ENCODE measurements at places on chromosomes 7 and 10.

DNA sequence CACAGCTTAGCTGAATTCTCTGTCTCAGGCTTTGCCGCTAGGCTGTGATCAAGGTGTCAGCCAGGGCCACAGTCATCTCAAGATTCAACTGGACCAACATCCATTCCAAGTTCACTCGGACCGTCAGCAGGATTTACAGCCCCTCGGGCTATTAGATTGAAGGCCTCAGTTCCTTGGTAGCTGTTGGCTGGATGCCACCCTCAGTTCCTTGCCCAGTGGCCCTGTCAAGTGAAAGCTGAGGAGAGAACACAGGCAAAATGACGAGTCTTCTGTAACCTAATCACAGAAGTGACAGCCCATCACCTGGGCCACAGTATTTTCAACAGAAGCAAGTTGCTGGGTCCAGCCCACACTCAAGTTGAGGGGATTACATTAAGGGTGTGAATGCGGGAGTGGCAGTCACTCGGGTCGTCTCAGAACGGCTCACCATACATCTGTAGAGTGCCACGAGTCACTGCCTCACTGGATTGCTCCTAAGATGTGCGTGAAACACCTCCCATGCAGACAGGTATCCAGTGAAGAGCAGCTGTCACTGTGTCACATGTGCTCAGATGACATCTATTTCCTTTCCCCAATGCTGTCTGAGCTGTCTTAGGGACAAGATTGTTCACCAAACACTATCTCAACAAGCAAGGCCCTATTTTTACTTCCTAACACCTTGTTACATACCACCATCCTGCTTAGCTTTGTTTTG, 78.9 kb upstream of the PRLHR start:
- no peak for DNase-seq

- no peak for DNase-seq
Measured at GRCh38 chr7:130947792-130948580, 214.0 kb upstream of the KLF14 start.

GRCh38 chr10:112442063-112442462, 4.7 kb downstream of the ZDHHC6 start:
- no peak for DNase-seq

DNA sequence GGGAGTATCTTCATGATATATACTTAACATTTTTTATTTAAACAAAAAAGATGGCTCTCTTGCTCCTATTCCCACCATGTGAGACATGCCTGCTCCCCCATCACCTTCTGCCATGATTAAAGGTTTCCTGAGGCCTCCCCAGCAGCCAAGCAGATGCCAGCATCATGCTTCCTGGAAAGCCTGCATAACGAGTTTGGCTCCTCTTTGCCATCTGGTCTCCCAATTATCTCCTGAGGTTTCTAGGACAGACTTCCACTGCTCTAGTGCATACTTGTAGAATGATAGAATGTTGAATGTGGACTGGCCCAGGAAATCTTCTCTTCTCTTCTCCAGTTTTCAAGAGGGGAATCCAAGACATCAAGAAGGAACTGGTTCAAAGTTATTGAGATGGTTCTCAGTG, 45.9 kb upstream of the ELAPOR2 start:
- DNase-seq, result no peak

GRCh38 chr7:31456646-31457368, 57.1 kb upstream of the ITPRID1 start:
- no peak for DNase-seq

- no peak for DNase-seq
Measured at GRCh38 chr10:26367771-26368170, 70.4 kb upstream of the APBB1IP start.

GRCh38 chr7:123538189-123538714, 3.9 kb upstream of the IQUB start:
- no peak for DNase-seq

DNA sequence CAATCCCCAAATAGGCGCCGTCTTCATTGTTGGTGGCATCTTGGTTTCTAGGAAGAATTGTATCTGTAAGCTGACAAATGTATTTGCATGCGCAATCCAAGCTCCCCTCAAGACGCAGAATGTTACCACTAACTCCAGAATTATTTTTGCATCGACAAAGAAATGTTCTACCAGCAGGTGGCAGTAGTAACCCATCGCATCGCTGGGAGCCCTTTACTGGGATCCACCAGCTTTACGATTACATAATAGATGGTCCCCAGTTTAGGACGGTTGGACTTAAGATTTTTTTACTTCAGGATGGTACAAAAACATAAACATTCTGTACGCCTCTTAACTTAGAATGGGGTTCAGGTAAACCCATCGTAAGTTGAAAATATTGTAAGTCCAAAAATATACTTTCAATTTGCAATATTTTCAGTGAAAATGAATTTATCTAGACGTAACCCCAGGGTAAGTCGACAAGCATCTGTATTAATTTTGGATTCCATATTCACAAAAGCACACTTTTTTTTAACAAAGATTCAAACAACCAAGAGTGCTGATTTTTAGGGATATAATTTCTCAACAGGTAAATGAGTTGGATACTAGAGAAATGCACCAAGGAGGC, 114.0 kb upstream of the COBL start:
- DNase-seq, result peak; percentile 68

DNA sequence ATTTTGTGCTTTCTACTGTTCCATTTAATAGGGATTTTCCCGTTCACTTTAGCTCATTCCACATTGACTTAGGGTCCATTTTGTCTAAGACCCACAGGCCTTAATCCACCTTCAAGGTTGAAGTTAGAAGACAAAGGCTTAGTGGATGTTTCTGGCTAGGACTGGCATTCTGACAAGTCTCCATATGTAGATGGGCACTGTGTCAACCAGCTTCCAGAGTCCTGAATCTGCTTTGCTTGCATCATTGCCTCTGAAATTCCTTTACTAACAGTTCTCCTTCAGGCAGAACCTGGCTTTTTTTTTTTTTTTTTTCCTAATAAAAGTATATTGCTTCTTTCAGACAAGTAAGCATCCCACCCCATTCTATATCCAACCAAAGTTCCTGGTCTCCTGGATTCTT, 69.6 kb upstream of the PDCD4 start:
- no peak for DNase-seq

DNA sequence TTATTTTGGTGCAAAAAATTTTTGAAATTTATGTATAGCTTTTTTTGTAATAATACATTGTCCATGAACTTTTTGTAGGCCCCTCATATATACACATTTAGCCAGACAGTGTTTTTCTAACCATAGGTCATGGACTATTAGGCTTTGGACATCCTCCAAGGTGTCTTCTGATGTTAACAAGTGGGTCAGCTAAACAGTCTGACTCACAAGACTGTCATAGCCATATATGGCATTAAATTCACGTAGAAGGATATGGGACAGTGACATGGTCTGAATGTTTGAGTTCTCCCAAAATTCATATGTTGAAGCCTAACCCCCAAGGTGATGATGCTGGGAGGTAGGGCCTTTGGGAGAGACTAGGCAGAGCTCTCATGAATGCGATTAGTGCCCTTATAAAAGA, 14.0 kb upstream of the NUB1 start:
- DNase-seq, result no peak

DNA sequence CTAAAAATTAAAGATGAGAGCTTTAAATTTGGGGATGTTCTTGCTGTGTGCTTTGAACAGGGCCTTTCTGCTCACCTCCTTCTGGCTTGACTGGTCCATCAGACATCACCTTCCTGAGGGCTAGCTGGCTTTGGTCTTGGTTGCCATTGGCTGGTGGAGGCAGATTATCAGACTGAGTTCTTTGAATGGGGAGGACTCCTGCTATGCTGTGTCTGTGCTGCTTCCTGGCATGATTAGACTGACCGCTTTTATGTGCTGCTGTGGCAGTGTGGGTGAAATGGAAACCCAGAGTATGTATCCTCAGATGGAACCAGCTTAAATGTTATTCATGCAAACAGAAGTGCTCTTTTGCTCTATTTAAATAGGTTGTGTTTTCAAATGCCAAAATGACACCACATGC, 341.6 kb downstream of the PCLO start:
- DNase-seq, result no peak

DNA sequence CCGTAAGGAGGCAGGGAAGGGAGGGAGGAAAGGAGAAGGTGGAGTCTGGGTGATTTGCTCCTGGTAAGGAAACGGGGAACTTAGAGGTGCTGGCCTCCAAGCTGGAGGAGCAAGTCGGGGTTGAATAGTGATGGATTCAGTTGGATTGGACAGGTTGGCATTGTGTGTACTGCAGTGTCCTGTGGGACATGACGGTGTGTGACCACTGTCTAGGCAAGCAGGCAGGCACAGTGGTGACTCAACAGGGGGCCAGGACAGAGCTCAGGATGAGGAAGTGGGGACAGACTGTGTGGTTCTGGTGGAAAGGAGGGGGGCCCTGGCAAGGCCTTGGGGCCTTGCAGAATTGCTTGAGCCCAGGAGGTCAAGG, 48.8 kb downstream of the COL26A1 start:
- DNase-seq, result no peak

- no peak for DNase-seq
Measured at GRCh38 chr10:96446966-96447596, 66.6 kb downstream of the TLL2 start.

DNA sequence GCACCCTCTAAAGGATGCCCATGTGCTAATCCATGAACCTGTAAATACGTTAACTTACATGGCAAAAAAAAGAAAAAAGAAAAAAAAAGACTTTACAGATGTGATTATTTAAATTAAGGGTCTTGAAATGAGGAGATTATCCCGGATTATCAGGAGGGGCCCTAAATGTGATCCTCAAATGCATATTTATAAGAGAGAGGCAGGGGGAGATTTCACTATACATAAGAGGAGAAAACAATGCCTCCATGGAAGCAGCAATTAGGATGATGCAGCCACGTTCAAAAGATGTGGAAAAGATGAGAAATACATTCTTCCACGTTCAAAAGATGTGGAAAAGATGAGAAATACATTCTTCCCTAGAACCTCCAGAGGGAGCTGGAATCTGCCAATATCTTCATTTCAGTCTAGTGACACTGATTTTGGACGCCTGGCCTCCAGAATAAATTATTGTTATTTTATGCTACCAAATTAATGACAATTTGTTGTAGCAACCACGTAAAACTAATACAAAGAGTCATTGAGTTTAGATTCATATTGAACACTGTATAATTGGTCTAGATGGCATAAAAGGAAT, 328.4 kb upstream of the GNAI1 start:
- no peak for DNase-seq

DNA sequence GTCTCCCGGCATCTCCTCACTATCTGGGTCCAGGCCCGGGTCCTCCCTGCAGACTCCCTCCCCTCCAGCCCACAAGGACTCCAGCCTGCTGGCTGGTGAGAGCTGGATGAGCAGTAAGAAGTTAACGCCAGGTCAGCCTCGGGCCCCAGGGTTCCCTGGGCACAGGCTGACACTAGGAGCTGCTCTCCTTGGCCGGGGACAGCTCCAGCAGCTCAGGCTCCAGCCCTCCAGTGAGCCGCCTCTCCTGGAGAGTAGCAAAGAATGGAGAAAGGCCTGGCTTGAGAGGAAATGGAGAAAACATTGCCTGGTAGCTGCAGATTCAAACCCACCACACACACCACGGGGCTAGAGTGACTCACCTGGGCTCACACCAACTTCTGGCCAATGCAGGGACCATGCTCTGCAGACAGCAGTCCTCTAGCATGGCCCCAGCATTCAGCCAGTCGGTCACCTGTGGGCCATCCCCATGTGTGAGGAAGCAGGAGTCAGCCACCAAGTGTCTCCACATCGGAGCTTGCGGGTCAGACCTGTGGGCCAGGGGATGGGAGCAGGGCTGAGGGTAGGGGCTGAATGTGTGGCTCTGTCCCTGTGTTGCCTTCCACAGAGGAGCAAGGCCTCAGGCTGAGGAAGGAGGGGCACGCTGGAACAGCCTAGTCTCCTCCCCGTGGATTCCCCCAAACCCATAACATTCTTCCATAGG, 6.5 kb downstream of the SAP25 start:
- DNase-seq, result peak; percentile 17

GRCh38 chr7:112462236-112462635, 12.0 kb downstream of the IFRD1 start:
- DNase-seq, result no peak

DNA sequence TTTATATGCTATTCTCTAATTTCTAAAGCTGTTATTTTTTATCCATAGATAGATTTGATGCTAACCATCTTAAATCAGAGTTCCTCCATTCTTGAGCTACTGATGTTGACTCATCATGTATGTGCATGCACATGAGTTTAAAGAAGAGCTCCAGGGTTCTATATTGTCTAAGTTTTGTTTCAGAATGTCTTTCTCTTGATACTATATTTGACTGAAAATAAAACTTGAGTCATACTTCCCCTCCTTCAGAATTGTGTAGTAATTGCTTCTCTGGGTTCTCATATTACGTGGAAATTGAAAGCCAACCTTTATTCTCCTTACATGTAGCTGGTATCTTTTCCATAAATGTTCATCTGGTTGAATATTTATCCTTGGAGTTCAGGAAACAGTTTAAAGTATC, 89.4 kb downstream of the LRRTM3 start:
- no peak for DNase-seq

GRCh38 chr10:93965911-93966310, 27.8 kb upstream of the PLCE1 start:
- no peak for DNase-seq

- DNase-seq, result no peak
Measured at GRCh38 chr10:77887631-77888355, 38.8 kb downstream of the DLG5 start.

DNA sequence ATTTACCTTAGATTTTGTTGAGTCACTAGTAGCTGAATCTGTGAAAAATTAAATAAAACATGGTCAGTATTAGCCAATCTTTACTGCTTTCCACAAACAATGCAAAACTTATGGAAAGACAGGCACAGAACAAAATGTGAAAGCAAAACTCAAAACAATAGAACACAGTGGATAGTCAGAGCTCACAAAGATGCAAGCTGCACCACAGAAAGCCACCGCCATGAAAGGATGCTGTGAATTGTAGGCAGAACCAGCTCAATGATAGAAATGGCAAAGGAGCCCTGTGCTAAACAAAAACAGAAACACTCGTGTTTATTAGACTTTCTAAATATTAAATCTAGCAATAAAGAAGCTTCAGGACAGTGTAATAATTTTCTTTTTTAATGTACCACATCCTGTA, 134.4 kb downstream of the ARHGAP21 start:
- no peak for DNase-seq

DNA sequence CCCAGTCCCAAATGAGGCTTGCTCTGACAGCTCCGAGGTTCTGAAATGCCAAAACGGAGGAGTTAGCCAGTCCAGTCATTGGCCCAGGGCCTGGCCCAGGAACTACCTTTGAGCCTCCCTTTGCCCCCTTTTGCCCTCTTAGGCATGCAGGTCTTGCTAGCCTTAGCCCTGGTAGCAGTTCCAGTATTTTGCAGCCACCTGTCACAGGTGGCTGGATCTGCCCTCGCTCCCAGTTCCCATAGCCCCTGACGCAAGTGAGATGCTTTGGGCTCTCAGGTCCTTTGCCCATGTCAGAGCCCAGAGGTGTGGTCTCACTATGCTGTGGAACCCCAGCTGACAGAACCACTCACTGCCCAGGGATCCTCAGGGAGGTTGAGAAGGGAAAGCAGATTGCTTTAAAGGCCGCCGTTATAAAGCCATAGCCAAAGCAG, 42.0 kb downstream of the GPRIN2 start:
- DNase-seq, result no peak

GRCh38 chr7:33719059-33719581, 186.2 kb upstream of the BMPER start:
- no peak for DNase-seq

Measured in BE2C (cell line).